ENCODE measurements at places on chromosomes 2 and 18. TPM values are rescaled to one million over a fixed set of nuclear protein-coding genes. Genes with fewer than 3 reads are reported as not detected.

Gene PKDCC
- total RNA-seq, result not detected

Gene UGT1A10
- not detected for total RNA-seq

Gene SULT1C2
- total RNA-seq, result not detected

Gene NDUFS1
- total RNA-seq, result 81.2 TPM

Gene CFAP221
- total RNA-seq, result not detected

Gene ASNSD1
- total RNA-seq, result 41.0 TPM

Gene ATOH8
- total RNA-seq, result not detected

Gene EEF1B2
- 1,169 TPM for total RNA-seq

Gene AGXT
- not detected for total RNA-seq

Gene TEX51
- not detected for total RNA-seq

Gene VWA3B
- not detected for total RNA-seq

Gene NOSTRIN
- not detected for total RNA-seq

Gene PIKFYVE
- 16.4 TPM for total RNA-seq

Gene INPP5D
- 40.2 TPM for total RNA-seq

Gene RESP18
- total RNA-seq, result not detected

Gene GPR35
- total RNA-seq, result 14.4 TPM

Gene TACR1
- total RNA-seq, result not detected

Gene ADD2
- 26.3 TPM for total RNA-seq

Gene POU3F3
- total RNA-seq, result not detected

Gene STAT4
- total RNA-seq, result 72.2 TPM

Gene MALT1
- 57.8 TPM for total RNA-seq

Gene FBXO48
- total RNA-seq, result 1.4 TPM

Gene AP1S3
- total RNA-seq, result 5.7 TPM

Gene LRRTM1
- total RNA-seq, result not detected

Gene PAX3
- not detected for total RNA-seq

Gene NEURL3
- total RNA-seq, result not detected

Gene ACKR3
- total RNA-seq, result 3.4 TPM

Gene M1AP
- not detected for total RNA-seq

Gene ASB18
- not detected for total RNA-seq

Gene CCDC141
- 6.5 TPM for total RNA-seq

Gene PECR
- 21.1 TPM for total RNA-seq

Gene ZSWIM2
- not detected for total RNA-seq

Gene SKA1
- 32.2 TPM for total RNA-seq

Gene ZDBF2
- 10.5 TPM for total RNA-seq

Gene NEB
- total RNA-seq, result 0.18 TPM

Gene IL18R1
- total RNA-seq, result 15.8 TPM

Gene TMEM17
- 0.13 TPM for total RNA-seq

Gene PLGLB2
- total RNA-seq, result 0.32 TPM

Gene DLGAP1
- total RNA-seq, result not detected

Gene GALNT13
- total RNA-seq, result 0.60 TPM

Gene EIF2B4
- 29.2 TPM for total RNA-seq

Gene KCNG2
- not detected for total RNA-seq

Gene UGT1A5
- total RNA-seq, result not detected
